Activated CD4-positive, CD25-positive, alpha-beta regulatory T cell (primary cell): ENCODE measurements at places on chromosomes 7 and 10.

DNA sequence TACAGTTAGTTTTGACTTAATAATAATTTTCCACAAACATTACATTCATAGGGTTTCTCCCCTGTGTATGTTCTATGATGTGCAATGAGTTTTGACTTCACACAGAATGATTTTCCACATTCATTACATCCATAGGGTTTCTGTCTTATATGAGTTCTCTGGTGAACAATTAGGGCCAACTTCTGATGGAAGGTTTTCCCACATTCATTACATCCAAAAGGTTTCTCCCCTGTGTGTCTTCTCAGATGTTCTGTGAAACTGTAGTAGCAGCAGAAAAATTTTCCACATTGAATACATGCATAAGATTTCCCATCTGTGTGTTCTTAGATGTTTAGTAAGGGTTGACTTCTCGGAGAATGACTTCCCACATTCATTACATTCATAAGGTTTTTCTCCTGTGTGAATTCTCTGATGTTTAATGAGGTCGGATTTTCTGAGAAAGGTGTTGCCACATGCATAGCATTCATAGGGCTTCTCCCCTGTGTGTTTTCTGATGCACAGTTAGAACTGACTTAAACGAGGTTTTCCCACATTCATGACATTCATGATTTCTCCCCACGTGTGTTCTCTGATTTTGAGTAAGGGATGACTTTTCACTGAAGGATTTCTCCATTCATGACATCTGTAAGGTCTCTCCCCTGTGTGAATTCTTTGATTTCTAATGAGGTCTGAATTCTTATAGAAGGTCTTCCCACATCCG lies 118.5 kb downstream of the ZNF33B start:
- DNase-seq: no peak

DNA sequence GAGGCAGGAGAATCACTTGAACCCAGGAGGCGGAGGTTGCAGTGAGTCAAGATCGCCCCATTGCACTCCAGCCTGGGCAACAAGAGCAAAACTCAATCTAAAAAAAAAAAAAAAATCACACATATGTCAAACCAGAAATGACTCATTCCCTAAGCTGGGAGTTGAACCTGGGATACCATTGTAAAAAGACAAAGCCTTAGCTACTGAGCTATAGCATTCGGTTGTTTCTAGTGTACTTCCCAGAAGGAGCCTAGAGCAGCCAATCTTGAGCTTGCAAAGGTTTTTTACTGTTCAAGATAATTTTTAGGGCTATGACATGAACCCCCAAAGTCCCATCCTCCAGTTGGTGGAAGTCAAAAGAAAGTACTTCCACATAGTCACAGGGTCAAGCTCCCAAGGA lies 87.9 kb downstream of the ZNF467 start:
- DNase-seq: no peak

- DNase-seq: no peak
Observed at GRCh38 chr7:137603043-137603442, 243.7 kb downstream of the DGKI start.

GRCh38 chr7:103593691-103594090 lies 147.7 kb upstream of the SLC26A5 start:
- no peak for DNase-seq

- no peak for DNase-seq
Observed at GRCh38 chr7:42380401-42380800, 143.4 kb upstream of the GLI3 start.
